ENCODE measurements at places on chromosomes 5 and 9.
A peak's percentile ranks its signal among the peaks of the same experiment; 100 is the strongest.

DNA sequence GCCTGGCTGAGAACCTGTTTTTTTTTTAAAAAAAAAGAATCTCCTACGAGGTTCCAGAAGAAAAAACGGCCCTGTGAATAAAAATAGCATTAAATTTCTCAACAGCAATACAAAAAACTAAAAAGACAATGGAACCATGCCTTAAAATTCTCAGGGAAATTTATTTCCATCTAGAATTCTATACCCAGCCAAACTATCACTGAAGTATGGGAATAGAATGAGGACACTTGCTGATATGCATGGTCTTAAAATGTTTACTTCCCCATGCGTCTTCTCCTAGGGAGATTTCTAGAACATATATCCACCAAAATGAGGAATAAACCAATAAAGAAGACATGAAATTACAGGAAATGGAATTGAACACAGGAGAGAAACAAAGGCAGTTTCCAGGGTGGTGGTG lies 16.5 kb upstream of the NSMF start:
- H3K27ac ChIP-seq = no peak overlapping the region
- peaks cover 20% of the 10 kb centered on the region for H3K36me3 ChIP-seq
- no peak overlapping the region for H3K4me3 ChIP-seq
- no peaks in the 10 kb centered on the region for H3K27me3 ChIP-seq
- H3K4me1 ChIP-seq = no peaks in the 10 kb centered on the region

GRCh38 chr5:171094356-171094755 lies 214.7 kb upstream of the TLX3 start:
- no peak for DNase-seq
- no peaks in the 10 kb centered on the region for H3K27me3 ChIP-seq
- no peaks in the 10 kb centered on the region for H3K4me1 ChIP-seq
- no peak overlapping the region for H3K4me3 ChIP-seq
- no peak overlapping the region for H3K27ac ChIP-seq

GRCh38 chr5:74595143-74595925 lies 45.2 kb downstream of the ENC1 start:
- no peaks in the 10 kb centered on the region for H3K27me3 ChIP-seq
- H3K4me1 ChIP-seq = peaks cover 13% of the 10 kb centered on the region
- no peaks in the 10 kb centered on the region for H3K36me3 ChIP-seq
- no peak overlapping the region for H3K4me3 ChIP-seq

DNA sequence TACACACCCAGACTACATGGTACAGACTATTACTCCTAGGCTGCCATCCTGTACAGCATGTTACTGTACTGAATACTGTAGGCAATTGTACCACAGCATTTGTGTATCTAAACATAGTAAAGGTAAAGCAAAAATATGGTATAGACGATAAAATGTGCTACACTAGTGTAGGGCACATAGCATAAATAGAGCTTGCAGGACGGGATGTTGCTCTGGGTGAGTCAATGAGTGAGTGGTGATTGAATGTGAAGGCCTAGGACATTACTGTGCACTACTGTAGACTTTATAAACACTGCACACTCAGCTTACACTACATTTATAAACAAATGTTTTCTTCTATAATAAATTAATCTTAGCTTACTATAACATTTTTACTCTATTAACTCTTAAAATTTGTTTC lies 25.6 kb downstream of the ANKRD55 start:
- DNase-seq = no peak
- H3K36me3 ChIP-seq = no peaks in the 10 kb centered on the region
- no peak overlapping the region for H3K27ac ChIP-seq
- H3K27me3 ChIP-seq = no peaks in the 10 kb centered on the region

DNA sequence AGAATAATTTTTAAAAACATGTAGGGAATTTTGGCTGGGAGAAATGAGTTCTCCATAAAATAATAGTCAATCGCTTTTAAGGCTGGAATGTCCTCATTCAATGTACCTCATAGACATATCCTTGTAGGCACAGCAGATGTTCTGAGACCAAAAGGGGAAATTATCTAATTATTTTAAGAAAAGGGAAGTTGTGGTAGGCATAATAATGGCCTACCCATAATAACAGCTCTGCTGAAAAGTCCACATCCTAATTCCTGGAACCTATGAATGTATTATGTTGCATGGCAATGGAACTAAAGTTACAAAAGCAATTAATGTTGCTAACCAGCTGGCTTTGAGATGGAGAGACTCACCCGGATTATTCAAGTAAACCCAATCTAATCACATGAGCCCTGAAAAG lies 216.1 kb downstream of the TRIM36 start:
- no peak overlapping the region for H3K4me3 ChIP-seq
- no peak for DNase-seq
- no peaks in the 10 kb centered on the region for H3K27me3 ChIP-seq
- no peak overlapping the region for H3K27ac ChIP-seq
- H3K36me3 ChIP-seq = no peaks in the 10 kb centered on the region
- no peaks in the 10 kb centered on the region for H3K4me1 ChIP-seq

- H3K4me3 ChIP-seq = no peak overlapping the region
- H3K27me3 ChIP-seq = no peaks in the 10 kb centered on the region
- H3K27ac ChIP-seq = peak overlapping the region; percentile 12
- peaks cover 46% of the 10 kb centered on the region for H3K4me1 ChIP-seq
Observed at GRCh38 chr9:121784731-121785411, 133.4 kb downstream of the DAB2IP start.

DNA sequence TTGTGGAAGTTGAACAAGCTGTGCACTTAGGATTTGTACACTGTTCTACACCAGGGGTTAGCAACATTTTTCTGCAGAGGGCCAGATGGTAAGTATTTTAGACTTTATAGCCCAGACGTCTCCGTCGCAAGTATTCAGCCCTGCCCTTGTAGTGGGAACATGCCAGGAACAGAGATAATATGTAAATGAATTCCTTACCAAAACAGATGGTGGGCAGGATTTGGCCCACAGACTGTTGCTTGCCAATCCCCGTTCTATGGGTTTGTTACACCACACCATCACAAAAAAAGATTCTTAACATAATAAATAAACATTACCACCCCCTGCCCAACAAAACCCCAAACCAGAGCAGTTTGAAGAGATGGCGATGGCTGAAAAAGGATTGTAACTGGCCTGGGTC lies 74.3 kb downstream of the AMBP start:
- H3K27me3 ChIP-seq = no peaks in the 10 kb centered on the region
- H3K27ac ChIP-seq = peak overlapping the region; percentile 80
- H3K36me3 ChIP-seq = peaks cover 10% of the 10 kb centered on the region
- peak overlapping the region; percentile 40 for H3K4me3 ChIP-seq
- no peak for DNase-seq
- H3K4me1 ChIP-seq = peaks cover 20% of the 10 kb centered on the region

GRCh38 chr9:88748566-88749261 lies 213.7 kb downstream of the NXNL2 start:
- peaks cover 53% of the 10 kb centered on the region for H3K4me1 ChIP-seq
- H3K27ac ChIP-seq = peak overlapping the region; percentile 85
- DNase-seq = peak; percentile 63
- no peaks in the 10 kb centered on the region for H3K36me3 ChIP-seq
- H3K4me3 ChIP-seq = no peak overlapping the region

DNA sequence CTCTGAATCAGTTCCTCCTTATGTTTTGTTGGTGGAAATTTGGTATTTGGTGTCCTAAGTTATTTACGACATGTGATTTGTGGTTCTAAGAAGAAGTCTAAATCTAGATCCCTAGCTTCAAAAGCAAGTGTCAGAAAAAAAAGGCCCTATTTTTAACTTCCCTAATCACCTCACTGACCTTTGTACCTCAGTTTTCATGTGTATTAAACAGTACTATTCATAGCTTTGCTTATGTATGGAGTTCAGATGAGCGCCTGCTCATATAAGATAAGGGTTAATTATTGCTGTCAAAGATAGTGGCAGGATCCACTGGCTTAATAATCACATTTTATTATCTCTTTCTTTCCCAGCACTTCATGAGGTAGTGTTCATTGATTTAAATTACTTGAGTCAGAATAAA lies 318.2 kb downstream of the PARP8 start:
- H3K4me1 ChIP-seq = no peaks in the 10 kb centered on the region
- DNase-seq = no peak
- H3K27ac ChIP-seq = no peak overlapping the region
- no peaks in the 10 kb centered on the region for H3K36me3 ChIP-seq
- no peak overlapping the region for H3K4me3 ChIP-seq
- H3K27me3 ChIP-seq = peaks cover 36% of the 10 kb centered on the region

DNA sequence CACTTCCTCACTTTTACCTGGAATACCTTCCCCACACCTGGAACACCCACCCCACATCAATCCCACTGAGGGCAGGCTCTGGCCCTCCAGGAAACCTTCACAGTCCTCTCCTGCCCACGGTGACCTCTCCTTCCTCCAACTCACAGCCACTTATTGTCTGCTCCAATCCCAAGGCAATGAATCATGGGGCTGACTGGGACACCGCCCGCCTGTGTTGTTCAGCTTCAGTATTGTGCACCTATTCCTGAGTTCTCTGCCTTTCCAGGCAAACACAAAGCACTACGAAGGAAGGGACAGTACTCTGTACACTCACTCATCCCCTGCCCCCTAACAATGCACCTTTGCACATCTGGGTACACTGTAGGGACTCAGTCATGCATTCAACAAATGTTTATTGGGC lies 7.3 kb downstream of the PCDH1 start:
- H3K27me3 ChIP-seq = peaks cover 58% of the 10 kb centered on the region
- peaks cover 21% of the 10 kb centered on the region for H3K36me3 ChIP-seq
- H3K27ac ChIP-seq = peak overlapping the region; percentile 40

- H3K4me1 ChIP-seq = no peaks in the 10 kb centered on the region
- H3K27me3 ChIP-seq = no peaks in the 10 kb centered on the region
- H3K4me3 ChIP-seq = no peak overlapping the region
- DNase-seq = no peak
- H3K36me3 ChIP-seq = no peaks in the 10 kb centered on the region
Observed at GRCh38 chr9:99488131-99489059, 266.3 kb downstream of the SEC61B start.

DNA sequence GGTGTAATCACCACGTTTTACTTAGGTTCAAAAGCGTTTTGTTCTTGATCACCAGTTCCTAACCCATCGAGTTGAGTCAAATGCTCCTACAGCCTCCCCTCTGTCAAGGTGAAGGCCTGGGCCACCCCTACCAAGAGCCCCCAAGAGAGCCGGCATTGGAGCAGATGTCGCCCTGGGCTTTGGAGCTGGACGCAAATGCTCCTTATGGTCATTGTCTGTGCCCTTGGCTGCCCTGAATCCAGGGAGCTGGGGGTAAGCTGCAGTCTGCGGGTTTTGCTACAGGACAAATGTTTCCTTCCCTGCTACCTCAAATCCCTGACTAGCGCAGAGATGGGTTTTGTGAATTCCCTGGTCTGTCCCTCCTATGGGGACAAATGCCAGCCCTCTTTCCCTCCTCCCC lies 4.9 kb downstream of the RNF183 start:
- peaks cover 7% of the 10 kb centered on the region for H3K36me3 ChIP-seq
- no peak overlapping the region for H3K27ac ChIP-seq
- H3K4me1 ChIP-seq = no peaks in the 10 kb centered on the region
- no peak overlapping the region for H3K4me3 ChIP-seq
